Psoas muscle (tissue), 8 donors: ENCODE measurements at places on chromosomes 3 and 15. TPM values are rescaled to one million over a fixed set of nuclear protein-coding genes. Genes with fewer than 3 reads are reported as not detected.

GRCh38 chr3:143170676-143171075 is 51.1 kb downstream of the CHST2 start:
- DNase-seq: no peak

DNA sequence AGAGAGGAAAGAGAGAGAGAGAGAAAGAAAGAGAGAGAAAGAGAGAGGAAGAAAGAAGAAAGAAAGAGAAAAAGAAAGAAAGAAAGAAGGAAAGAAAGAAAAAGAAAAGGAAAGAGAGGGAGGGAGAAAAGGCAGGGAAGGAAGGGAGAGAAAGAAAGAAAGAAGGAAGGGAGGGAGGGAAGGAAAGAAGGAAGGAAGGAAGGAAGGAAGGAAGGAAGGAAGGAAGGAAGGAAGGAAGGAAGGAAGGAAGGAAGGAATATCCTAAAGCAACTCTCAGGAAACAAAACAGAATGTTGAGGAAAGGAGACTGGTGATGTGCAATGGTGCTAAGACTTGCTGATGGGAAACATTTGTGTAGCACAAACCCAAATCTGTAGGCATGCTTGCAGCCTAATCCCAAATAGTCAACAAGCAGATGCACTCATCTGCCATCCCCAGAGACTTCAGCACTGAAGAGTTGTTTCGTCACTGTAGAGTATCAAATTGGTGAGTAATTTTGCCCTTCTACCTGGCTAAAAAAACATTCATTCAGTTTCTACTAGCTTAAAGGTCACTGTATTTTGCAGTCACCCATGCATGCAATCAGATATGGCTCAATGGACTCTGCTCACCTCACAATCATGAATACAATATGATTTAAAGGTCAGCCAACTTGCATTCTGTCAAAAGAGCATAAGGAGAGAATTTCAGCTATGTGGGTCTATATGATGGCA is 480.3 kb downstream of the FGF12 start:
- no peak for DNase-seq

DNA sequence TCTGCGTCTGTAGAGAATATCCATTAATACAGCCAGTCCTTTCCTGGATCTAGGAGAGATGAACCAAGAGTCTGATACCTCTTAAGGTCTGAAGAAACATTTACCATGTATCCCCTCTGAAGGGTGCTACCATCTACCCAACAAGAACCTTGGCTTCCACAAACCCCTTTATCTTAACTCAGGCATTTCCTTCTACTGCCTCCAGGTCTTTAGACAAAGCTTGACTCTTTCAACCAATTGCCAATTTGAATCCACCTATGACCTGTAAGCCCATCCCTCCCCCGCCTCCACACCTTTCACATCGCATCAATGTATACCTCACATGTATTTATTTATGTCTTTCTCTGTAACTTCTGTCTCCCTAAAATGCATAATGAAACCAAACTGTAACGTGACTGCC is 139.5 kb downstream of the SNRK start:
- DNase-seq: no peak

The PLAAT1 gene
- polyA plus RNA-seq: 10.8 TPM

The WDR48 gene
- polyA plus RNA-seq: 14.8 TPM

GRCh38 chr3:51669241-51670052 is 1.6 kb upstream of the TEX264 start:
- DNase-seq: peak; percentile 87

DNA sequence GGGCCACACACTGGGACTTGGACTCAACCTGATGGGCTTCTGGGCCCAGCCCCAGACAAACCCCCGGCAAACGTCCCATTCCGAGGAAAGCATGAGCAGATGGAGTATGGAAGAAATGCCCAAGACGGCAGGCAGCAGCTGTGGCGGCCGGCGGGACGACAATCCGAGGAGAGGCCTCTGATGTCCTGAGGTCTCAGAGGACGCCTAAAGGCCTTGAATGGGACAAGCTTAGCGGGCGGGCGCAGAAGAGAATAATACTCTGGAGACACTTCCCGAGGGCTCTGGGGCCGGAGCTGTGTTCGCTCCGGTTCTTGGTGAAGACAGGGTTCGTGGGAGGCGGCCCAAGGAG is 482 bp upstream of the OGG1 start:
- DNase-seq: no peak

GRCh38 chr3:128550471-128551126 is 57.6 kb upstream of the GATA2 start:
- no peak for DNase-seq

DNA sequence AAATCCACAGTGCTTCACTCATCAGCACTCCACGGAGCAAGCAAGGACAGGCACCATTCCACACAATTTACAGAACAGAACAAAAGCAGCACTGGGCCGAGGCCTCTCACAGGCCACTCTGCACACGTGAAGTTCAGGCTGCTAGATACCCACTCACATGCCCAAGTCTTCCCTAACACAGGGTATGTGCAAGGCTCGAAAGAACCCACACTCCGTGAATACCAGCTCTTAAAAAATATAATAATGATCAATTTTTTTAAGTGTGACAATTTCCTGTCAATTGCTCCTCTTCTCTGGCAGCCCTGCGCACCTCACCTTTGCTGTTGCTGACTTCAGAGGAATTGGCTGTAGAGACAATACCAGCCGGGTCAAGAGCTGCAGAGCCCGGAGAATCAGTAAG is 19.0 kb downstream of the XPC start:
- DNase-seq: no peak

DNA sequence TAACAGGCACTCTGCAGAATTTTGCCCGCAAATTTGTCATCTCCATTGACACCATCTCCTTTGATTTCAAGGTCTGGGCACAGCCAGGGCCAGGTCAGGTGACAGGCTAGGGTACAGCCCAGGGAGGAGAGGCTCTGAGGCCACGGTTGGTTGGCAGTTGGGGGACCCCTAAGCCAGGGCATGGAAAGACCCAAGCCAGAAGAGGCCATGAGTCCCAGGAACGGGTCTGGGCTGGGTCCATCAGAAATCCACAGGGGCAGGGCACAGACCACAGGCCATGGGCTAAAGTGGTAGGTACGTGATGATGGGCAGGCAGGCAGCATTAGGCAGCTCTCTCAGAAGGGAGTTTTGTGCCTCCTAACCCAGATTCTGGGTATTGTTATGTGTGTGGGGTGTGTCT is 45.8 kb downstream of the SEMA3G start:
- DNase-seq: peak; percentile 23

DNA sequence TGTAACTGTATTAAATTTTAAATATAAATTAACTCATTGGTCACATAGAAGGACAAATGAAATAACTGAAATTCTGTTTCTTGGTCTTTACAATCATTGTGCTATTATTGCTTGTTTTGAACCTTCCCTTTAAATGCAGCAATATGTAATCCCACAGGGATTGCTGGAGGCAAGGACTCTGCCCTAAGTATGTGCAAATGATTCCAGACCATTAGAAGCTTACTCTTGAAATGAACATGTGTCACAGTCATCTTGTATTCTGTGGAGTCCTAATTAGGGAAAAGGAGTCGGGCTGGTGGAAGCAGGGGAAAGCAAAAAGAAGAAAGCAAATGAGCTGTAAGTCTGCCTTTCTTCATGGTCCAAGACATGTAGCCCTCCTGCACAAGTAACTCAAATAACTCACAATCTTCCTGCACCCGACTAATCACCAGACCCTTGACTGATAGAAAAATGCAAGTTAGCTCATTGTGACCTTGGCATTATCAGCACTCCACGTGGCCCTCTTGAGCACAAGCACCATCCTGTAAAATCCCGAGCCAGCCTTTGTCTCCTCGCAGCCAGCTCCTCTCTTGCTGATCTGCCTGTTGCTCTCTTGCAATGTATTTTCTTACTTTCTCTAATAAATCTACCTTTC is 2.3 kb upstream of the TMPRSS7 start:
- no peak for DNase-seq

GRCh38 chr3:148605521-148605920 is 92.2 kb upstream of the AGTR1 start:
- DNase-seq: no peak

- DNase-seq: no peak
Measured at GRCh38 chr3:81554801-81555200, 206.6 kb downstream of the GBE1 start.

GRCh38 chr3:24523988-24524727 is 29.5 kb upstream of the THRB start:
- DNase-seq: no peak

DNA sequence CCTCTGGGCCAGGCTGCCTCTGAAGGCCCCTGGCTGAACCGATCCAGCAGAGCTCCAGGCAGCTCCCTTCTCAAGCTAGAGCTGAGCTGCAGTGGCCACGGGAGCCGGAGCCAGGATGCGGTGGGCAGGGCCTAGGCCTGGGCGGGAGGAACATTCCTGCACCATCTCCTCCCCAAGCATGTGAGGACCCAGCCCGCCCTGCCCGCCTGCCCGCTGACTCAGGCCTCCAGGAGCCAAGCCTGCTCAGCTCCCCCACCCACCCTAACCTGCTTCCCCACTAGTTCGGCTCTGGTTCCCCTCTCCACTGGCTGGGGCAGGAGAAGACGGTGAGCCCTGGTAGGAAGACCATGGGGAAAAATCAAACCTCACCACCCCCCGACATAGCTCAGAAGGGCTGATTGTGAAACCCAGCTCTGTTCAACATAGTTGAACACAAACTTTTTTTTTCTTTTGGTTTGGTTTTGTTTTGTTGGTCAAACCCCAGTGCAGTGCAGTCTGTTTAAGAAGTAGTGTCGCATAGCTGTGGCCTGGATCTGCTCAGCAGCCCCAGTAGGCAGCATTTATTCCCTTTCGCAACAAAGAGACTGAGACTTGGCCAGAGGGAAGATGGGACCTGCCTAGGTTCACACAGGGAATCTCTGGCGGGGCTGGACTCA is 13.5 kb downstream of the SNX33 start:
- peak; percentile 90 for DNase-seq

The CACNA2D3 gene
- 9.0 TPM for polyA plus RNA-seq

GRCh38 chr3:40192628-40193027 is 116.9 kb upstream of the EIF1B start:
- DNase-seq: no peak

The ONECUT1 gene
- not detected for polyA plus RNA-seq

DNA sequence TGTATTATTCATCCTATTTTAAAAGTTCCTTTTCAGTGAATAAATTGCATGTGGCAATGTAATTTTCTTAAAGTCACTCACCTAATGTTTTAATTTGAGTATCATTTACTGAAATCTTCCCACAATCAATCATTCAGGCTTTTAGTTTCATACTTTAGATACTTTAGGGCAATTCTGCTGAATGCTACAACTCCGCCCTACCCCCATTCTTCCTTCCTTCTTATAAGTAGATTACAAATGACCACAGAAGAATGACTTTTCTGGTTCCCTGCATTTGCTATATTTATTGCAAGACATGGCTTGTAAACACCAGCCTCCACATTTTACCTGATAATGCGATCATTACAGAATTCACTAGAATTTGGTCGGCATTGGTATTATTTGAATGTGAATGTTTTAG is 1061.9 kb downstream of the FHIT start:
- DNase-seq: no peak

The C3orf20 gene
- 0.09 TPM for polyA plus RNA-seq

GRCh38 chr15:68993276-68993675 is 21.2 kb upstream of the NOX5 start:
- DNase-seq: no peak

The TKT gene
- polyA plus RNA-seq: 10.5 TPM

DNA sequence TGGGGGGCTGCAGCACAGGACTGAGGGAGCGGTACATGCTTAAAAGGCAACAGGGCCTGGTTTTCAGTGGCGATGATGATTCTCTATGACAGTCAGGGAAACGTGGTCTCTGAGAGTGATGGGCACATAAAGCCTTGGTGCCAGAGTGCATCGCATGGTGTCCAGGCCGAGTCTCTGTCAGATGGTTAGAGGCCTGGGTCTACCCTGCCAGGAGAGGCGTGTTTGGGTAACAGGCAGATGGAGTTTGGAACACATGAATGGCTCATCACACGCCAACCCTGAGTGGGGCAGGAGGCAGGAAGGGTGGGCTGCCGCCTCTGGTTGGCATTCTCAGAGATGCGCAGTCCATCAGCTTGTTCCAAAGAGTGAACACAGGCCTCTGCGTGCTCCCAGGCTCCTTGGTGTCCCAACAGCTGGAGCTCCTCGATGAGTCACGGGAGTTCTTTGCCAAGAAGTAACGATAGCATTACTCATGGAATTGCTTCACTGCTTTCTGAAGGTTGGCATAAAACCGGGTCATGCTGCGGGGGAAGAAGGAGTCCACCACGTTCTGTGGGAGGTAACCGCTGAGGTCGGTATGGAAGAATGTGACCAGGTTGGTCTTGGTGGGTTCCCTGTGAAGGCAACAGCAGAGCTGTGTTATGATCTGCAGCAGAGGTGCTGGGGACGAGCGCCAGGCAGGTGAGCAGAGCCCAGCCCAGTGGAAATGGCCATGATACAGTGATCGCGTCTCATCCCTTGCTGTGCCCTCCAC is 11.0 kb downstream of the STARD5 start:
- DNase-seq: peak; percentile 86

GRCh38 chr15:95192923-95193322 is 961.6 kb downstream of the MCTP2 start:
- DNase-seq: no peak

DNA sequence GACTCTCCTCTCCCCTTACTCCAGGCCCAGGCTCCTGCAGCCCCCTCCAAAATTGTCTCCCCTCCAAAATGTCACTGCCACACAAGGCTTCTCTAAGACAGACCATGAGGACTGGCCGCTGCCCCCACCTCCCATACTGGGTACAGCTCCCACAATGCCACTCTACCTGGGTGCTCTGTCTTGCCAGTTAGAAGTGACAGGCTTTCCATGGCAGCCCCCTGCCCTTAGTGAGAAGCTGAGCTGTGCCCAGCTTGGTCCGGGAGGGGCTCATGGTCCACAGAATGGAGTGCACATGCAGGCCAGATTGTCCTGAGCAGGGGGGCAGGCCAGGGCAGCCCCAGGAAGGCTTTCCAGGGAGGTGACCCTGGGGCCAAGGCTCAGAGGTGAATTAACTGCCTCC is 3.0 kb upstream of the CLK3 start:
- no peak for DNase-seq

DNA sequence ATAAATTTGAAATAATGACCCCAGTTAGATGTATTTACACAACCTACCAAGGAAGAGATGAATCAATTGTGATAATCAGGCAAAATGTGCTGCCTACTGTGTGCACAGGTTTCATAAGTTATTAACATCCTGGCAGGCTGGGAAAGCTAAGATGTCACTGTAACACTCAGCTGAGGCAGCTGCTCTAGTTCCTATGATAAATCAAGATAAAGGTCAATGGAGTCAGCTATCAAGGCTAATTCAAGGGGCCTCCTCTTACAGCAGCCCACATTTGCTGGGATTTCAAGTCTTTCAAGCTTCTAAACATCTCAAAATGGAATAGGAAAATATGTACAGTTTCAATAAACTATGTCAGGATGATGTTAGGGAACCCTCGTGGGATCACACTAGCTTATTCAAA is 70.7 kb upstream of the PYGO1 start:
- DNase-seq: no peak

DNA sequence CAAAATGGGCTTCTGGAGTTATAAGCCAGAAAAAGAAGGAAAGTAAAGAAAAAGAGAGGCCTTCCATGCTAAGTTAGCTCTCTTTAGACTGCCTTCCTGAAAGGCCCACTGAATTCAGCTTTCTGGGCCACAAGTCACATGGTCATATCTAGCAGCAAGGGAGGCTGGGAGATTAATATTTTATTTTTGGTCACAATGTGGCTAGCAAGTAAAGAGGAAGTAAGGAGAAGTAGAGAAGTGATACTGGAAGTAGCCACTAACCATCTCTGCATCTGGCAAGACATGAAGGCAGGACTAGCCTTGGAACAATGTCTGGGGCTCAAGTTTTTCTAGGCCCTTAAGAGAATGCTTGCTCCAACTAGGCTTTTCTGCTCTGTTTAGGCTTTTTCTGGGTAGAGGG is 81.8 kb upstream of the UBE2E1 start:
- DNase-seq: no peak
